CD4-positive, alpha-beta T cell treated with Interleukin-4 for 1 hour (primary cell): ENCODE measurements at places on chromosomes 1 and 21.

GRCh38 chr1:75787524-75787923, 1.5 kb downstream of the RABGGTB start:
- no peak for DNase-seq

DNA sequence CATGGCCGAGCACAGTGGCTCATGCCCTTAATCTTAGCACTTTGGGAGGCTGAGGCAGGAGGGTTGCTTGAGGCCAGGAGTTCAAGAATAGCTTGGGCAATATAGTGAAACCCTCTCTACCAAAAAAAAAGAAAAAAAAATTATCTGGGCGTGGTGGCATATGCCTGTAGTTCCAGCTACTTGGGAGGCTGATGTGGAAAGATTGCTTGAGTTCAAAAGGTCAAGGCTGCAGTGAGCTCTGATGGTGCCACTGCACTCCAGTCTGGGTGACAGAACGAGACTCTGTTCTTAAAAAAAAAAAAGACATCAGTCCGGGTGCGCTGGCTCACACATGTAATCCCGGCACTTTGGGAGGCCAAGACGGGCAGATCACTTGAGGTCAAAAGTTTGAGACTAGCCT, 251.2 kb upstream of the CACYBP start:
- no peak for DNase-seq

- DNase-seq, result no peak
These were observed 775 bp upstream of the PRPF38B start for GRCh38 chr1:108691128-108691941.

- DNase-seq, result peak; percentile 94
These were observed 14.6 kb upstream of the MEX3A start for GRCh38 chr1:156096640-156097391.

DNA sequence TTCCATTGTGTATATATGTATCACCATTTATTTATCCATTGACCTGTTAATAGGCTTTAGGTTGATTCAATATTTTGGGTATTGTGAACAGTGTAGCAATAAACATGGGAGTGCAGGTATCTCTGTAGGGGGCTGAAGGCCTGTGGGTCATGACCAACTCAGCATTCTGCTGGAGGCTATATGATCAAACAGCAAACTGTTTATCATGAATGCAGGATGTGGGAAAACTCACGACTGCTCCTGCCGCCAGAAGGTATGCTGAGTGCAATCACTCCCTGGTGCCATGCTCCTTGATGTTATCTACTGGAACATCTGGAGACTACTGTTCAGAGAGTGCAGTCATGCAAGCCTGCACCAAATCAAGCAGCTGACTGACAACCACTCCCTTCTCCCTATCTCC, 275.2 kb downstream of the COL11A1 start:
- DNase-seq, result no peak

DNA sequence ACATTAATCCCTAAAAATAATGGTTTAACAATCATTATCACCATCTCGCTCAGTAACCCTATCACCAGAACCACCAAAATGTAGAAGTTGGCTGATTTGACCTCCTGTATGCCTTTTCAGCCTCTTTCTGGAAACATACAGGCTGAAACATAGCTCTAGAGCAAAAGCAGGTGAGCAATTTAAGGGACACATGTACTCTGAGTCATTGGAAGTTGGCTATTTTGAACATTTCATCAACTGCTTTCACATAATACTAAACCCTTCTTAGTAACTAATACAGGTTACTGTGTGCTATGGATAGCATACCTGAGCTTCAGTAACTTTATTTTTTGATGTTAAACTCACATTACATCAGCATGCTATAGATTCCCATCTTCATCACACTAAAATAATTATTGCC, 19.8 kb upstream of the DDAH1 start:
- no peak for DNase-seq

DNA sequence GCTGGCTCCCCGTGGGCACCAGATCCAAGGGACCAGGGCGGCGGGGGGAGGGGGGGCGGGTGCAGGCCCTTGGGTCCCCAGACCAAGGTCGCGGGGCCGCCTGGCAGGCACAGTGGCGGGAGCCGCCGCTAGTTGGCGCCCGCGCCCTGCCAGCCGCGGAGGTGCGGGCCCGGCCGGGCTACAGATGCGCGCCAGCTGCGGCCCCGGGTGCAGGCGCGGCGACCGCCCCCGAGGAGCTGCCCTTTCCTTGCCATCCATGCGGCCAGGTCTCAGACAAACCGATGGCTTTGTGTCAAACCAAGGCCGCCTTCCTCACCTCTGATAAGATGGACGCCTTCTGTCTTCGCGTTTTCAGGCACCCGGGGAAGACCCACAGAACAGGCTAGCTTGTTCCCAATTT, 2.2 kb upstream of the RUNX3 start:
- DNase-seq, result peak; percentile 58
